Testis (tissue), 5 donors: ENCODE measurements at places on chromosomes 4 and X.

DNA sequence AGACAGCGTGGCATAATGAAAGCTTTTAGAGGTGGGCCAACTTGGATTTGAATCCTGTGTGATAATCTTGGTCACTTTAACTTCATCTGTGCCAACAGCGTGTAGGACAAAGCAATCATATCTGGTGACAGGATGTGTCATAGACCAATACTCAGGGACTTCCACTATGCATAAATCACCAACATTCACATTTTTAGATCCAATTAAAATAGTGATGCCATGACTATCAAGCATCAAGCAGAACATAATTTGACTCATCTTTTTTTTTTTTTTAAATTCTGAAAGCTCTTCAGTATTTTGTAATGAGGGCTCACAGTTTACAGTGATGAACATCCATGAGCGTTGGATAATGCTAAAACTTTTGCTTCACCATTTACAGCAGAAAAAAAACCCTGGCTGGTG lies 27.3 kb upstream of the RAPGEF2 start:
- no peak for DNase-seq
- no peak overlapping the region for H3K27ac ChIP-seq
- H3K4me1 ChIP-seq = no peaks in the 10 kb centered on the region
- H3K36me3 ChIP-seq = no peaks in the 10 kb centered on the region
- no peak overlapping the region for H3K4me3 ChIP-seq

DNA sequence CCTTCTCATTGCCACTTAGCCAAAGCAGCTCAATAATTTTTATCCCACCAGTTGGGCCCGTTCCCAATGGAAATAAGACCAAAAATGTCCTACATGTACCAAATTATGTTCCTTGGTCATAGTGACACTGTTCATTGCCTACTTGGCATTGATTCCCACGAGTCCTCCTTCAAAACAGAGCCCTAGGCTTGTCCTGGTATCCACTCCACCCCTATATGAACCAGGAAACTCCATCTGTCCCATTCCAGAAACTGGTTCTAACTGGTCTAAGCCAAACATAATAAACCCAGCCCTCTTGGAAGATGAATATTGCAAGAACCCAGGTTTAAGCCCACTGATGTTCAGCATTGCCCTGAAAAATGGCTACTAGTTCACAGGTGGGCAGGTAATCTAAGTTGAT lies 30.9 kb upstream of the S100G start:
- H3K27me3 ChIP-seq = no peaks in the 10 kb centered on the region
- H3K27ac ChIP-seq = no peak overlapping the region
- DNase-seq = no peak
- H3K36me3 ChIP-seq = no peaks in the 10 kb centered on the region

GRCh38 chrX:115372152-115372551 lies 82.6 kb downstream of the LUZP4 start:
- H3K36me3 ChIP-seq = no peaks in the 10 kb centered on the region
- no peak overlapping the region for H3K27ac ChIP-seq
- DNase-seq = no peak
- no peak overlapping the region for H3K4me3 ChIP-seq
- H3K4me1 ChIP-seq = no peaks in the 10 kb centered on the region
- no peaks in the 10 kb centered on the region for H3K27me3 ChIP-seq

- DNase-seq = no peak
- no peaks in the 10 kb centered on the region for H3K27me3 ChIP-seq
- no peaks in the 10 kb centered on the region for H3K4me1 ChIP-seq
- no peak overlapping the region for H3K4me3 ChIP-seq
- no peak overlapping the region for H3K27ac ChIP-seq
These were observed 135.4 kb upstream of the FRMPD4 start for GRCh38 chrX:12002876-12003275.

DNA sequence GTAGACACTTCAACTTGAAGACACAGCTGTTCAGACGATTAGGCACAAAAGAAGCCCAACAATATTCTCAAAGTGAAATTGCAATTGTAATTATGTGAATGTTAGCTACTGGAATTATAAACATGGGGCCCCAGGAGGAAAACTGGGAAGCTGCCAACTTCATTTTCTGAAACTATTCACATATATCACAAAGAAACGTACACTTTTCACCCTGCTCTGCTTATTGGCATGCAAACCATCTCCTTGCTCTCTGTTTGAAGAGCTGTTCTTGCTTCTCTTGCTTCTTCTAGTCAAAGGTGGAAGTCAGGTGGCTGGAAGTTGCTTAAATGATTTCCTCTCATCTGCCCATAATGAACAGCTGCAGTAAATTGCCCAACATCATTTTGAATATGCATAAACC lies 320.1 kb downstream of the CFAP299 start:
- DNase-seq = no peak
- H3K36me3 ChIP-seq = no peaks in the 10 kb centered on the region
- H3K27ac ChIP-seq = no peak overlapping the region

- no peaks in the 10 kb centered on the region for H3K27me3 ChIP-seq
- no peak overlapping the region for H3K27ac ChIP-seq
- H3K36me3 ChIP-seq = no peaks in the 10 kb centered on the region
- no peak for DNase-seq
- H3K4me3 ChIP-seq = no peak overlapping the region
These were observed 131.2 kb downstream of the GLRA3 start for GRCh38 chr4:174697896-174698295.
